Lung (tissue), 17 donors: ENCODE measurements at places on chromosomes 5 and 9. TPM values are rescaled to one million over a fixed set of nuclear protein-coding genes. Genes with fewer than 3 reads are reported as not detected.

- DNase-seq: peak; percentile 27
- no peak overlapping the region for H3K27ac ChIP-seq
- H3K4me1 ChIP-seq: no peaks in the 10 kb centered on the region
- H3K27me3 ChIP-seq: no peaks in the 10 kb centered on the region
Observed at GRCh38 chr9:119961774-119962424, 592.7 kb upstream of the BRINP1 start.

DNA sequence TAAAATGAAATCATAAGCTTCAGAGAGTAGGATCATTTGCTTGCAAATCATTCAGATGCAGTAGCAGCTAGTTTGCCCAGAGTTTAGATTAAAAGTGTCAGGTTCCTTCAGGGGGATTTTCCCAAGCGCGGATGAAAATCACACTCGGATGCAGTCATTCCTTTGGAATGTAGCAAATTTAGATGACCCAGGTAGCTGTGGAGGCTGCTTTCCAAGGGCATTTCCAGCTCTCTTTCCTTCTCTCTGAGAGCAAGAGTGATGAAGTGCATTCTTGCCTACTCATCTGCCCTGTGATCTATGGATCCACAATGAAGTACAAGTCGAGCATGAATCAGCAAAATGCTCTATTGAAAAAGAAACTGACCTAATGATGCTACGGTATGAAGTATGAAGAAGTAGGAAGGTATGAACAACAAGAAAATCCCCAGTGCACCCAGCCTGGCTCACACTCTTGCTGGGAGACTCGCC is 200.2 kb downstream of the PLK2 start:
- peak; percentile 49 for DNase-seq
- no peaks in the 10 kb centered on the region for H3K4me1 ChIP-seq
- H3K36me3 ChIP-seq: no peaks in the 10 kb centered on the region
- no peaks in the 10 kb centered on the region for H3K27me3 ChIP-seq

GRCh38 chr9:126235336-126236243 is 91.0 kb upstream of the MVB12B start:
- no peak overlapping the region for H3K27ac ChIP-seq
- no peaks in the 10 kb centered on the region for H3K27me3 ChIP-seq
- no peak for DNase-seq
- no peaks in the 10 kb centered on the region for H3K36me3 ChIP-seq
- no peak overlapping the region for H3K4me3 ChIP-seq
- H3K4me1 ChIP-seq: no peaks in the 10 kb centered on the region

DNA sequence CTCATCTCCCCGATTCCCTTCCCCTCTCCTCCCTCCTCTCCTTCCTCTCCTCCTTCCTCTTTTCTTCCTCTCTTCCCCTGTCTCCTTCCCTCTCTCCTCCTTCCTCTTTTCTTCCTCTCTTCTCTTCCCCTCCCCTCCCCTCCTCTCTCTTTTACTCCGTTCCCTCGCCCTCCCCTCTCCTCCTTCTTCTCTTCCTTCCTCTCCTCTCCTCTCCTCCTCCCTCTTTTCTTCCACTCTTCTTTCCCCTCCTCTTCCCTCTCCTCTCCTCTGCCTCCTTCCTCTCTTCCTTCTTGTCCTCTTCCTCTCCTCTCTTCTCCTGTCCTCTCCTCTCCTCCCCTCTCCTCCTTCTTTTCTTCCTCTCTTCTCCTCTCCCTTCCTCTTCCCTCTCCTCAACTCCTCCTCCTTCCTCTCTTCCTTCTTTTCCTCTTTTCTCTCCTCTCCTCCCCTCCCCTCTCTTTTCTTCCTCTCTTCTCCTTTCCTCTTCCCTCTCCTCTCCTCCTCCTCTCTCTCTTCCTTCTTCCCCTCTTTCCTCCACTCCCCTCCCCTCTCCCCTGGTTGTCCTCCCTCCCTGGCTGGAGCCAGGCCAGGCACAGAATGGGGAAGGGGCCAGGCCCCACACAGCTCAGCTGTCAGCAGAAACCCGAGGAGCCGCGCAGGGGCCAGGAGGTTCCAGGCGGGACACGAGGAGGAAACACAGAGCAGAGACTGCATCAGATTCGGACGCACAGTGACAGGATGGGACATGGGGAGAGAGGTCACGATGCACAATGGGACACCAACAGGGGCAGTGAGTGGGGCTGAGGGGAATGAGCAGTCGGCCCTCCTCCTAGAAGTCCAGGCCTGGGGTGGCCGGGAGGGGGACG is 48.0 kb downstream of the CAMK2A start:
- no peaks in the 10 kb centered on the region for H3K4me1 ChIP-seq
- DNase-seq: peak; percentile 75
- no peaks in the 10 kb centered on the region for H3K36me3 ChIP-seq
- no peak overlapping the region for H3K27ac ChIP-seq
- H3K4me3 ChIP-seq: no peak overlapping the region

- H3K4me1 ChIP-seq: peaks cover 11% of the 10 kb centered on the region
- H3K4me3 ChIP-seq: no peak overlapping the region
- no peak for DNase-seq
- no peaks in the 10 kb centered on the region for H3K27me3 ChIP-seq
- H3K36me3 ChIP-seq: no peaks in the 10 kb centered on the region
Observed at GRCh38 chr9:130197386-130197785, 25.2 kb downstream of the NCS1 start.

GRCh38 chr5:74623006-74623611 is 17.4 kb downstream of the ENC1 start:
- H3K4me1 ChIP-seq: peaks cover 2% of the 10 kb centered on the region

DNA sequence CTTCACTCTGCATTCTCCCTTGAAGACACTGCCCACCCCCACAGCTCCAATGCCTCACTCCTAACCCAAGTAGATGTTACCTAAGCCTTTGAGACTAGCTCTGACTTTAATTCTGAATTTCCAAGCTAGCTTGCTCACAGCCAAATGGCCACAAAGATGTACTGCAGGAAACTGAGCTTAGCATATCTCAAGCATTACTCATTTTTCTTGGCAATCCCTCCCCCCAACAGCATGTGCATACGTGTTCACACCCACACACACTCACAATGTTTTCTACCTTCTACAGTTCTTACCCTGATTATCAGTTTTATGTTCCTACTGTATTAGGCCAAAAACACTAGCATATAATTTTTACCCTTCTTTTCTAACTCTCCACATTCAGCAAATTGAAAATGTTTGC is 13.7 kb upstream of the GRIA1 start:
- DNase-seq: no peak
- no peaks in the 10 kb centered on the region for H3K27me3 ChIP-seq
- H3K27ac ChIP-seq: no peak overlapping the region

GRCh38 chr9:70981312-70981711 is 140.1 kb downstream of the TRPM3 start:
- DNase-seq: no peak
- no peak overlapping the region for H3K4me3 ChIP-seq
- H3K4me1 ChIP-seq: no peaks in the 10 kb centered on the region

GRCh38 chr5:151900891-151901290 is 23.8 kb downstream of the GLRA1 start:
- peaks cover 7% of the 10 kb centered on the region for H3K4me1 ChIP-seq
- DNase-seq: no peak
- no peaks in the 10 kb centered on the region for H3K27me3 ChIP-seq
- no peak overlapping the region for H3K4me3 ChIP-seq

GRCh38 chr9:134126373-134126772 is 9.5 kb upstream of the WDR5 start:
- H3K4me3 ChIP-seq: no peak overlapping the region
- H3K4me1 ChIP-seq: no peaks in the 10 kb centered on the region
- H3K27ac ChIP-seq: no peak overlapping the region
- no peaks in the 10 kb centered on the region for H3K36me3 ChIP-seq

- DNase-seq: no peak
- H3K4me3 ChIP-seq: no peak overlapping the region
- peaks cover 27% of the 10 kb centered on the region for H3K27me3 ChIP-seq
Observed at GRCh38 chr5:176636426-176636825, 6.0 kb downstream of the EIF4E1B start.

GRCh38 chr5:73733219-73733618 is 107.2 kb downstream of the ARHGEF28 start:
- H3K27ac ChIP-seq: no peak overlapping the region
- DNase-seq: peak; percentile 57
- H3K27me3 ChIP-seq: no peaks in the 10 kb centered on the region
- H3K4me1 ChIP-seq: no peaks in the 10 kb centered on the region
- H3K4me3 ChIP-seq: no peak overlapping the region
- H3K36me3 ChIP-seq: no peaks in the 10 kb centered on the region

DNA sequence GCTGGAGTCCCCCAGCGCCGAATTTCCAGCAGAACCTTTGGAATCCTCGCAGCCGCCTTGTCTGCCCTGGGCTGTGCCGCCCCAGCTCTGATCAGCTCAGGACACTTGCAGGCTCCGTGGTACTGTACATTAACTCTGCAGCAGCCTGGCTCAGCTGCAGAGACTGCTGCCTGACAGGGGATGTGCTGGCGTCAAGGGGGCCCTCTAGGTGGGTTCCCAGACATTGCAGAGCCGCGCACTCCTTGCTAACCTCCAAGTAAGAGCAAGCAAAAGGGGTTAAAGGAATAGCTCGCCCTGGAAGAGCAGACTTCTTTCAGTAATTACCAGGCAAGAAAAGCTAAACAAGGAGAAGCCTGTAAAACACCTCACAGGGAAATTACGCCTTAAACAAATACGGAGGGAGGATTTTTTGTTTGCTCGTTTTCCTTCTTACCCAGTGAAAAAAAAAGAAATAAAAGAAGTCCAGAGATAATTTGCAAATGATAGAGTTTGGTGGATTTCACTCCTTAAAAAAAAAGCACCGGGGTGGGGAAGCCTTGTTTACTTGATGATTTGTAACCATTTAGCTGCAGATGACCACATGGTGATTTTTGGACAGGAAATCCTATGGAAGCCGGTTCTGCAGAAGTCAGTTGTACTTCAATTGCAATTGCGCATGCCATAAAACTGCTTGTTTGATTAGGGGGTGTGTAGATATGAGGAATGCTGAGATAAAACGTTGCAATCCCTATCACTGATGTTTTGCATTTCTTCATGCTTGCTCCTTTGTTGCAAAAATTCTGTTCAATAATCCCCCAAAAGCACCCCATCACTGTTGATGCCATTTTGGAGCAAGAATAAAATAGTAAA is 305.8 kb downstream of the PDE4D start:
- peak overlapping the region; percentile 39 for H3K27ac ChIP-seq
- H3K36me3 ChIP-seq: no peaks in the 10 kb centered on the region
- H3K4me1 ChIP-seq: no peaks in the 10 kb centered on the region
- H3K27me3 ChIP-seq: no peaks in the 10 kb centered on the region

GRCh38 chr9:98702835-98703380 is 5.8 kb downstream of the GABBR2 start:
- H3K4me1 ChIP-seq: no peaks in the 10 kb centered on the region
- no peak for DNase-seq
- no peak overlapping the region for H3K4me3 ChIP-seq
- no peak overlapping the region for H3K27ac ChIP-seq

- H3K27ac ChIP-seq: no peak overlapping the region
- no peak overlapping the region for H3K4me3 ChIP-seq
- H3K27me3 ChIP-seq: no peaks in the 10 kb centered on the region
- H3K36me3 ChIP-seq: no peaks in the 10 kb centered on the region
Observed at GRCh38 chr5:150278046-150278730, 11.4 kb downstream of the CAMK2A start.

GRCh38 chr9:116096046-116096445 is 57.5 kb upstream of the PAPPA start:
- H3K4me3 ChIP-seq: no peak overlapping the region
- H3K27me3 ChIP-seq: no peaks in the 10 kb centered on the region
- no peak for DNase-seq
- H3K36me3 ChIP-seq: no peaks in the 10 kb centered on the region

- H3K36me3 ChIP-seq: peaks cover 3% of the 10 kb centered on the region
- H3K4me3 ChIP-seq: no peak overlapping the region
- DNase-seq: no peak
- H3K27me3 ChIP-seq: no peaks in the 10 kb centered on the region
- H3K4me1 ChIP-seq: no peaks in the 10 kb centered on the region
Observed at GRCh38 chr9:112283582-112284253, 49.7 kb downstream of the PTBP3 start.

DNA sequence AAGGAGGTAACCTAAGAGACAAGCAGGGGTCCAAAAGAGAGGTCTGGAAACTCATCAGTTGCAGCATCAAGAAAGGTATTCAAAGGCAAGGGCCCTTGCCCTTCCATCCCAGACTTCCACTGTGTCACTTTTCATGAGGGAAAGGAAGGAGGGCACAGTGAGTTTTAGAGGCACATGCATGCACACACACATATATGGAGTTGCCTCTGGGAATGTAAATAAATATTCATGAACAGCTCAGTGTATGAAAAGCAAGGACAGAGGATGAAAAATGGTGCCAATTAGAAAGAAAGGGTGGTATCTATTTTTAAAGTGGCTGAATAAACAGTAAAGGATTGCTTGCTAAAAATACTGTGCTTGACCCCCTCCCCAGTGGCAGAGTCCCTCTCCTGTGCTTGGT is 105.3 kb upstream of the LRRTM2 start:
- no peaks in the 10 kb centered on the region for H3K27me3 ChIP-seq
- no peak overlapping the region for H3K4me3 ChIP-seq
- H3K36me3 ChIP-seq: no peaks in the 10 kb centered on the region
- H3K27ac ChIP-seq: no peak overlapping the region
- DNase-seq: no peak

GRCh38 chr5:100905259-100905914 is 2.3 kb upstream of the ST8SIA4 start:
- DNase-seq: no peak
- peaks cover 7% of the 10 kb centered on the region for H3K27me3 ChIP-seq
- H3K36me3 ChIP-seq: no peaks in the 10 kb centered on the region
- H3K4me1 ChIP-seq: no peaks in the 10 kb centered on the region

GRCh38 chr9:8764051-8764450 is 964.5 kb upstream of the DMAC1 start:
- no peaks in the 10 kb centered on the region for H3K36me3 ChIP-seq
- no peak overlapping the region for H3K27ac ChIP-seq
- DNase-seq: no peak
- H3K27me3 ChIP-seq: no peaks in the 10 kb centered on the region
- H3K4me1 ChIP-seq: peaks cover 17% of the 10 kb centered on the region

Gene SMIM33
- not detected for total RNA-seq

Gene ARL14EPL
- not detected for total RNA-seq

Gene OMD
- total RNA-seq: 5.6 TPM

Gene EIF4E1B
- not detected for total RNA-seq

Gene IFNE
- not detected for total RNA-seq

Gene IL4
- not detected for total RNA-seq

Gene FCN2
- not detected for total RNA-seq

Gene MAP1B
- total RNA-seq: 46.7 TPM
